ENCODE measurements at places on chromosomes 6 and 20. TPM values are rescaled to one million over a fixed set of nuclear protein-coding genes. Genes with fewer than 3 reads are reported as not detected.

The LAMA5 gene
- total RNA-seq: 54.0 TPM

The GLO1 gene
- total RNA-seq: 151 TPM

The ZSCAN23 gene
- total RNA-seq: 0.07 TPM

The ZNF512B gene
- 11.7 TPM for total RNA-seq

The HSPA1L gene
- 1.9 TPM for total RNA-seq

The GPX5 gene
- not detected for total RNA-seq

The HMGCLL1 gene
- total RNA-seq: 0.07 TPM

The SLC22A16 gene
- not detected for total RNA-seq

The ME1 gene
- 16.1 TPM for total RNA-seq

The IPCEF1 gene
- total RNA-seq: under 0.01 TPM

The RAET1E gene
- 0.07 TPM for total RNA-seq

The MYO6 gene
- 25.2 TPM for total RNA-seq

The SYCP2L gene
- not detected for total RNA-seq

The TBX18 gene
- 25.9 TPM for total RNA-seq

The OR2B6 gene
- total RNA-seq: not detected

The ZNF292 gene
- 14.8 TPM for total RNA-seq

The KIAA1755 gene
- total RNA-seq: 0.07 TPM

The F13A1 gene
- total RNA-seq: not detected

The LY6G6C gene
- not detected for total RNA-seq

The CST2 gene
- not detected for total RNA-seq

The SCRT2 gene
- total RNA-seq: not detected

All from pulmonary artery endothelial cell (primary cell).